Esophagus squamous epithelium (tissue), 5 donors: ENCODE measurements at places on chromosomes 2 and 18.

DNA sequence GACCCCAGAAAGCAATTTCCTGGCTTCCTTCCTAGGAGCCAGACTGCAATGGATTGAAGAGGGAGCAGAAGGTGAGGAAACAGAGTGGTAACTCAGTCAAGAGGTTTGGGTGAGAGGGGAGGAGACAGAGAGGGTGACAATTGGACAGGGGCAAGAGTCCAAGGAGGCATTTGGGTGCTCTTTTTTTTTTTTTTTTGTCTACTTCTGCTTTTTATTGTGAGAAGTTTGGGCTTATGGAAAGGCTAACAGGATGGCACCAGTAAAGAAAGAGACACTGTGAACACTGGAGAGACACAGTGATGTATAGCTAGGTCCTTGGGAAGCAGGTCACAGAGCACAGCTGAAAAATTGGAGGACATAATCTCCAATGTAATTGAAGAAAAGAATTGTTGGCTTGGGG, 25.0 kb downstream of the CYBRD1 start:
- DNase-seq = no peak

DNA sequence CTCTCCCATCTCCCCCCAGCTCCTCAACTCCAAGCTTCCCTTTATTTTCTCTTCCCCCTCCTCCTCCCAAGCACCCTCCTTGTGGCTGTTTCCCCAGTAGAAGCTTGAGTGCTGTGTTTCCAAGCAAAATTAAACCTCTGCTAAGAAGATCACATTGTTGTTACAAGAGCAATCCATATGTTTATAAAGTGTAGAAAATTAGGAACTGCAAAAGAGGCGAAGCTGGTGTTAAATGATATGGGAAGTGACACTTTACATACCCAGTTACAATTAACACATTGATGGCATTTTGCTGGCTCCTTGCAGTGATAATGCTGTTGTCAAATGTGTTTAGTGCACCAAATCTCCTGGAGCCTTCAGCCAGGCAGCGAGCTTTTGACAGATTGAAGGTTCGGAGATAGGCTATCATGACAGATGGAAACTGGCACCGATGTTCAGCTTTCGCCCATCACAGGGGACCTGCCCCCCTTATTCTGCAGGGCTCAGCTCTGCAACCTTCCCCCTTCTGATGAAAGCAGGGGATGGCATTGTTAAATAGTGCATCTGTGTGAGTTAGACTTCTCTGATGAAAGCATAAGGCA, 259.8 kb upstream of the ATP5MC3 start:
- DNase-seq = no peak

GRCh38 chr2:136486115-136486514, 279.2 kb upstream of the THSD7B start:
- DNase-seq = no peak

DNA sequence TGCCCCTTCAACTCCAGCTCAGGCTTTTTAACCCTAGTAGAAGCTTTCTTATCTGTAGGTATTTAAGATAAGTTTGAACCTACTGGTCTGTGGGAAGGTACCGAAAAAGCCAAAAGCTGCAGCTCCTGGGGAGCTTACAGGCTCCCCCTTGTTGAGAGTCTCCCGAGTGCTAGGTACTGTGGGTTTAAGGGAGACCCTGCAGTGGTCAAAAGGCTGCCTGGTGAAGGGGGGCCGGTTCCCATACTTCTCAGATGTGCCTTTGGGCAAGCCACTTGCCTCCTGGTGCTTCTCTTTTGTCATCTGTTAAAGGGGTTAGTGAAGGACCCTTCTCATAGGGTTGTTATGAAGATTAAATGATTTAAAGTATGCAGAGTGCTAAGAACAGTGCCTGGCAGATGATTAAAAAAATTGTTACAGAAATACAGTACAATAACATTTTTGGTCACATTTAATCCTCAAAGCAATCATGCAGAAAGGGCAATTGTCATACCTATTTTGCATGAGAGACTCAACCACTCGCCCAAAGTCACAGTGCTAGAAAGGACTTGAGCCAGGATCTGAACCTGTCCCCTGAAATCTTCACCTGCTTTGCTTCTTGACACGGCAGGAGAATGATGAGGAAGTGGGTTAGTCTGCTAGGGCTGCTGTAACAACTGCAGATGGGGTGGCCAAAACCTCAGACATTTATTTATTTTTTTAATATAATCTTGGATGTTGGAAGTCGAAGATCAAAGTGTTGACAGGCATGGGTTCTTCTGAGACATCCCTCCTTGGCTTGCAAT, 62.5 kb downstream of the NEDD4L start:
- DNase-seq = no peak

- DNase-seq = no peak
Measured at GRCh38 chr2:28093768-28094167, 203.2 kb downstream of the BABAM2 start.

- DNase-seq = no peak
Measured at GRCh38 chr2:30807249-30807648, at the start of gene CAPN13. TSS of gene CAPN13 (minus strand) at chr2:30807446. CDS start at chr2:30787325, 20,121 bp downstream.

- no peak for DNase-seq
Measured at GRCh38 chr18:44582456-44582855, 98.2 kb upstream of the SETBP1 start.

DNA sequence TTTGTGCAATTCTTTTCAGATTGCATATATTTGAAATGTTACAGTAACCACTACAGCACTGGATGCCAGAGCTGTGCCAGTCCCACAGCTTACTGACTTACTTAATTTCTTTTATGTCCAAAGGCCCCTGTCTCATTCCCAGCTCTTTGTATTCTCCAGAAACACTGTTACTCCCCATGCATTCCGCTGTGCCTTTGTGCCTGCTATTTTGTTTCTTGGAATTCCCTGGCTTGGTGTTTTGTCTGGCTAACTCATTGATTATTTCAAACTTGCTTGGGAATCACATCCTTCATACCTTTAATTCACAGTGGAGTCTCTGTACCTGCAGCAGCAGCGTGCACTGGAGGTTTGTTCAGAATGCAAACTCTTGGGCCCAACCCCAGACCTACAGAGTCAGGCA, 601.9 kb upstream of the DDX18 start:
- DNase-seq = no peak

GRCh38 chr2:53646788-53647187, 120.8 kb upstream of the CHAC2 start:
- DNase-seq = no peak

- no peak for DNase-seq
Measured at GRCh38 chr18:55998071-55998522, 410.1 kb upstream of the TCF4 start.

- DNase-seq = no peak
Measured at GRCh38 chr2:48677450-48677849, 59.8 kb downstream of the GTF2A1L start.

GRCh38 chr2:163856941-163857340, 121.1 kb upstream of the FIGN start:
- DNase-seq = no peak

- DNase-seq = no peak
Measured at GRCh38 chr18:36665952-36666351, 162.8 kb downstream of the TPGS2 start.

GRCh38 chr2:203830304-203831055, 37.1 kb upstream of the CTLA4 start:
- DNase-seq = no peak

DNA sequence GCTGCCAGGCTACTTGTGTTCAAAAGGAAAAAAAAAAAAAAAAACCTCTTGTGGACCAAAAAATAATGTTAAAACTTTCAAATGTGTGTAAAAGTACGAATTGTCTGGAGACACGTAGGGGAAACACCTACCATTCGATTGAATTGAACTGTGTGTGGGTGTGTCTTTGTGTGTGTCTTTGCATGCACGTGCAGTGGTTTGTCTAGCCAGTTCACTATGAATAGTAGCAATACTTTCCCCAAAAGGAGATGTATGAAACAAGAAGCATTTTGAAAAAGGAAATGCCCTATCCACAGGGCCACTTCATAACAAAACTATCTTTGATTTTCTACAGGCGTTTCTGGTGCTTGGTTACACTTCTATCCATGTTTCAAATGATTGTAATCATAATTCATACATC, 186.8 kb downstream of the RPRM start:
- no peak for DNase-seq

DNA sequence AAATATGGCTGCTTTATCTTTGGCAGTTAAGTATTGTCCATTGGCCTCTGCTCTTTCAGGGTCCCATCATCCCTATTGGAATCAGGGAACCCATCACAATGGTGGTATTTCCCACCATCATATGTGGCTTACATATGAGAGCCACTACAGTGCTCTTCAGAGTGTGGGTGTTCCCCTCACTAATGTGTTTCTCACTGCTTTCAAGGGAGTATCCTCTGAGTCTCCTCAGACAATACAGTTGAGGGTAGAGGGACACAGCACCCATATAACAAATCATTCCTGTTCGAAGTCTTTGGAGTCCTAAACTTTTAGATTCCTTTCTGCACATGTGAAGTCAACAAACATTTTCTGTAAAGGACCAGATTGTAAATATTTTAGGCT, 48.8 kb upstream of the DNAJC10 start:
- no peak for DNase-seq

GRCh38 chr2:72864500-72864899, 22.7 kb upstream of the SPR start:
- no peak for DNase-seq
